ENCODE measurements at places on chromosomes 16 and 17.

- no peak for DNase-seq
Measured at GRCh38 chr16:49354991-49355390, 18.6 kb upstream of the C16orf78 start.

DNA sequence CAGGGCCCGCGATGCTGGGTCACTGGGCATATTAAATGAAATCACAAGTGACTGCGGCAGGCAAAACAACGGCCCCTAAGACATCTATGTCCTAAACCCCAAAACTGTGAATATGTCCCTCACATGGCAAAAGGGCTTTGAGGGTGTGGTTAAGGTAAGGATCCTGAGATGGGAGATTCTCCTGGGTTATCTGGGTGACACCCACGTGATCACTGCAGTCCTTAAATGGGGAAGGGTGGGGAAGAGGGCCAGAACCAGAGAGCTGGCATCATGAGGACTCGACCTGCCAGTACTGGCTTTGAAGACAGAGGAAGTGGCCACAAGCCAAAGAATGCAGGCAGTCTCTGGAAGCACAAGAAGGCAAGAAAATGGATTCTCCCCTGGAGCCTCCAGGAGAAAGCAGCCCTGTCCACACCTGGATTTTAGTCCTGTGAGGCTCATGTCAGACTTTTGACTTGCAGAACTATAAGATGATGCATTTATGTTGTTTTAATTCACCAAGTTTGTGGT lies 12.5 kb downstream of the COTL1 start:
- no peak for DNase-seq

GRCh38 chr17:14361945-14362508 lies 61.1 kb downstream of the HS3ST3B1 start:
- peak; percentile 60 for DNase-seq

DNA sequence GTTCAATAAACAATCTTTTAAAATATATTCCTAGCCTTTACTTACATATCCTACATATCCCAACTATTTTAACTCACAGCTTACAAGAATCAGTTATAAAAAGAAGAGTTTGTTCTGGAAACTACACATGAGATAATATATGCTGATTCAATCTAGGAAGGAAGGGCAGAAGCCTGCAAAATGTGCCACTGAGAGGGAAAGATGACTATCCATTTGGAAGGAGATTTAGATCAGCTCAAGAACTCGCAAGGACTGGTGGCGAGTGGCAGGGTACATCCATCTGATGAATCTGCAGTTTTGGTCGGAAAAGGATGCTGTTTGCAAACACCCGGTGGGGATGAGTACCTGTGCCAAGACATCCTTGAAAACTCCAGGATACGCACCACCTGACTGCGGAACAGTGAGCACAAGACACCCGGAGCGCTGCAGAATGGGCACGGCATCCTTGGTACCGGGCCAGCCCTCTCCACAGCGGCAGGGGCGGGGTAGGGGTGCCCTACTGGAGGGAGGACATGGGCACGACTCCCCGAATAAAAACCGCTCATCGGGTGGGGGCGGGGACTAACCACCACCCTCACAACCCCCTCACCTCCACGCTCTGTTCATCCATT lies 723 bp downstream of the TRIM37 start:
- peak; percentile 54 for DNase-seq

GRCh38 chr17:41367426-41368075 lies 2.1 kb downstream of the KRT33B start:
- DNase-seq = no peak

- no peak for DNase-seq
Measured at GRCh38 chr16:65756163-65756562, 610.3 kb upstream of the CDH5 start.

- DNase-seq = no peak
Measured at GRCh38 chr16:23072084-23072599, 77.1 kb downstream of the USP31 start.

- no peak for DNase-seq
Measured at GRCh38 chr17:77926981-77927380, 31.5 kb upstream of the TNRC6C start.

- DNase-seq = no peak
Measured at GRCh38 chr17:48426761-48427500, 3.1 kb downstream of the SKAP1 start.

- DNase-seq = no peak
Measured at GRCh38 chr16:62752854-62753253, 716.6 kb upstream of the CDH8 start.

- peak; percentile 36 for DNase-seq
Measured at GRCh38 chr17:17416400-17417360, 60.1 kb upstream of the MED9 start.

- DNase-seq = no peak
Measured at GRCh38 chr17:65362826-65363225, 198.6 kb downstream of the AXIN2 start.

DNA sequence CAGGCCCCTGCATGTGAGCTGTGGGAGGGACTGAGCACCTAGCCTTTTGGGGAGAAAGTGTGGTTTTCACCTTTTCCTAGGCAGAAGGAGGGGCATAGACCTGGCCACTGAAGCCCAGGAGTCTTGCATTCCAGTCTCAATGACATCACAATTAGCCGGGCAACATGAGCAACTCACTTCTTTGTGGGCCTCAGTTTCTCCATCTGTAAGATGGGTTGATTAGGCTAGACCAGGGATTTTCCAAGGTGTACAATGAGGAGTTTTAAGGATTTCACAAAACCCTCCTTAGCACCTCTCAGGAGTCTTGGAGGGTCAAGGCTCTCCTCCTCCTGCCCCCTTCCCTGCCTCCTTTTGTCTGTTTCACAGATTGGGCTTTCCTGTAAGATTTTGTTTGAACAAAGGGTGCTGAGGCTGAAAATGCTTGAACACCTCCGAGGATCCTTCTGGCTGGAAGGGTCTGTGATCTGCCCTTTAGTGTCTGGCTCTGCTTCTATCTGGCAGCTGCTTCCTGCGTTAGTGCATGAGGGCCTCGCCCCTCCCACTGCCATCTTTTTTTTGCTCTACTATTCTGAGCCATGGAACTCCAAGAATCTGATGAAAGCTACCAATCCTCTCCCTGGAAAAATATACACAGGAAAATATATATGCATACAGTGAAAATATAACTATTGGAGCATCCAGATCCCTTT lies 52.4 kb upstream of the ETV4 start:
- no peak for DNase-seq

DNA sequence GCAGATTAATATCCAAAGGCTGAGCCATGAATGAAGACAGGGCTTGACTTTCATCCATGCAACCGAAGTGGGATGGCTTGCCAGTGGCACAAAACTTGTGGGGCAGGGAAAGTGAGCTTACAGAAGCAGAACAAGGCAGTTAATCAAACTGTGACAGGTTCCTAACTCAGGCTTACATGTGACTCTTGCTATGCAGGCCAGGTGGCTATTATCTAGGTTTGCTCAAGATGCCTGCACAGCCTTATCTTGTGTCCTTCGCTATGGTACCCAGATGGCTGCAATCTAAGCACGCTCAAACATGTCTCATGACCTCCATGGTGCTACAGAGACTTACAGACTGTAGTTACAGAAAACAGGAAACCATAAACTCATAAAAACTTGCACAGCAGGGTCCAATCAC lies 8.6 kb upstream of the DNAH9 start:
- peak; percentile 66 for DNase-seq

GRCh38 chr17:57138956-57139576 lies 54.0 kb downstream of the AKAP1 start:
- no peak for DNase-seq

- peak; percentile 75 for DNase-seq
Measured at GRCh38 chr17:50908860-50909764, 43.0 kb upstream of the TOB1 start.

- DNase-seq = no peak
Measured at GRCh38 chr16:12664164-12664733, 139.4 kb downstream of the CPPED1 start.

- DNase-seq = no peak
Measured at GRCh38 chr17:39695089-39695474, 4.8 kb upstream of the ERBB2 start.

DNA sequence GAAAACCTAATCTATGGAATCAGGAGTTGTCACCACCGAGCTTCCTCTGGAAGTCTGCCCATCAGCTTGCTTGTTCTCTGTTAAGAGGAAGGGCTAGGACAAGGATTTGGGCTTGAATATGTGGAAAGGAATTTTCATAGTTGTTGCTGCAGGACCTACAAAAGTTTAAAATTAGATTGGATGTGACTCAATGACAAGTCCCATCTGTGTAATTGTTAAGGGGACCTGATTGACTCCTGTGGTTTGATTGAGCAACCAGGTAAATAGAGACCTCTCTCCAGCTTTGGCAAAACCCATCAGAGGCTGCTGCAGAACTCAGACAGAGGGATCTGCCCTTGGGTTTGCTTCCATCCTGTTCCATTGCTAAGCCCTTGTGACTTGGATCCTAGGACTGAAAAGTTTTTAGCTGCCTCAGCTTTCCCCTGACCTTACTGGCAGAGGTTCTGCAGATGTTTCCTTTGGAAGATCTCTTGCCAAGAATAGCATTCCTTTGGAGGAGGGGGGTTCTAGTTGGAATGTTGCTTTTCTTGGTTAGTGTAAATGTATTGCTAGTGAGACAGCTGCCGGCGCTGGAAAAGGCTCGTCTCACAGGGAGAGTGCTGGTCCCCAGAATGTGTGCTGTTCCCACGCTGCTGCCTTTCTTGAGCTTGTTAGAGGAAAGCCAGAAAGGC lies 50.0 kb downstream of the SF3B3 start:
- DNase-seq = peak; percentile 38

GRCh38 chr17:80931421-80932265 lies 60.0 kb upstream of the CHMP6 start:
- peak; percentile 51 for DNase-seq

- no peak for DNase-seq
Measured at GRCh38 chr17:7717756-7718350, 309 bp downstream of the DNAH2 start.

- no peak for DNase-seq
Measured at GRCh38 chr16:31022544-31023251, 10.7 kb upstream of the STX4 start.

GRCh38 chr16:23434380-23434779 lies 18.6 kb downstream of the COG7 start:
- peak; percentile 78 for DNase-seq

GRCh38 chr17:17084317-17084835 lies 42.1 kb downstream of the MPRIP start:
- no peak for DNase-seq

GRCh38 chr16:19008245-19009169 lies 24.8 kb downstream of the TMC7 start:
- DNase-seq = no peak

DNA sequence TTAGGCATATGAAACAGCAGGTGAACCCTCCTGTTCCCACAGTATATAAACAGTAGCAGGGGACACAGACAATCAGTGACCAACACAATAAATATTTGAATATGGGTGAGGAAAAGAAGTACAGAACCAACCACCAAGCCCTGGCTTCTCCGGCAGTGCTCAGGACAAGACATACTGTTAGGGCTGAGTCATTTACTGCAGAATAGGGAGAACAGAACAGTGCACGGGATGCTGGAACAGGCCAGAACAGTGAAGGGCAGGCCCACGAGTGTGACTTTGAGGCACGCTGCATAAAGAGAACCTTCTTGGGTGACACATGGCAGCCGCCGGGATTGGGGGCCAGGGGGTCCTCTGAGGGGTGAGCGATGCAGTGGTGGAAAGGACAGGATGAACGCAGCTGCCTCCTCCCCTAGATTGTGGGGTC lies 160.4 kb downstream of the CMIP start:
- DNase-seq = peak; percentile 42

DNA sequence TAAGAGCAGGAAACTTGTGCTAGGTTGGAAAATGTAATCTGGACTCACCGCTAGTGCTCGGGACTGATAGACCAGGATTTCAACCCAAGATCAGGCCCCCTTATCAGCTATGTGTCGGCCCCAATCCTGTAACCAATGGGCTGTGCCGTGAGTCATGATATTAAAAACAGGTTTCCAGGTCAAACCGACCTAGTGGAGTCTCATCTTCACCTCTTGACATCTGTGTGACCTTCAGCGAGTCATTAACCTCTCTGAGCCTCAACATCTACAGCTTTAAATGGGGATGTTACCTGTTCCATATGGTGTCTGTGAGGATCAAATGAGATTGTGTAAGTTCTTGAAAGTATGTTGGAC lies 512 bp downstream of the PMM2 start:
- no peak for DNase-seq

GRCh38 chr17:72004011-72004427 lies 116.8 kb upstream of the SOX9 start:
- no peak for DNase-seq

GRCh38 chr17:77409282-77410161 lies 268.8 kb downstream of the SEC14L1 start:
- no peak for DNase-seq

GRCh38 chr16:74623839-74624235 lies 16.9 kb upstream of the GLG1 start:
- no peak for DNase-seq

DNA sequence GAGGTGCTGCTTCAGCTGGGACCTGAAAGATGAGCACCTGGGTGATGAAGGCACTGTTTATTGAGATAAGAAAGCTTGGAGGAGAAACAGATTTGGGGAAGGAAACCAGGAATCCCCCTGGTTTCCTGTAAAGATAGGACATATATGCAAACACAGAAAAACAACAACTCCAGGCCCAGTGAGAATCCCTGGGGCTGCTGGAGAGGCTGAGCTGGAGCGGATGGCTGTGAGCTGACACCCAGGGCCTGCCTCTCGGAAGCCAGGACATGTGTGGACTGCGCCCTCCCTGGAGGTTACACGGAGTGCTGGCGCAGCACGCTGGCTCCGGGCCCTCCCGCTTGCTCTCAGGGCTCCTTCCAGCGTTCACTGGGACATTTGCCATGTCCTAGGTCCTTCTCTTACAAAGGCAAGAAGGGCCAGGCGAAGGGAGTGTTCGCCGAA lies 57.5 kb downstream of the CYB5B start:
- no peak for DNase-seq

GRCh38 chr17:38447502-38448085 lies 19.3 kb downstream of the ARHGAP23 start:
- no peak for DNase-seq

DNA sequence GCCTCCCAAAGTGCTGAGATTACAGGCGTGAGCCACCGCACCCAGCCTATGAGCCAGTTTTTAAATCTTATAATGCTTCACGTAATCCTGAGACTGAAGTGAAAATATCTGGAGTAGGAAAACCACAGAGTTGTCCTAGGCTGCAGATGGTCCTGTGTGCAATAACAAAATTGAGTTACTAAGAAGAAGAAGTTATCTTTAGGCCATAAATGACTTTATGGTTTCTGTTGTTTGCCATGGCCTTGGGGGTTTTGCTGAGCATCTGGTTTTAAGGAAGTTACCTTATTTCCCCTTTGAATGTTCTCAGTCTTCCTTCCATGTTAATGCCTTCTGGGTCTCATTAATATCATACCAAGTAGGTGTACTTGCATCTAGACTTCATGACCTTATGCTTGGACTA lies 16.5 kb downstream of the NMT1 start:
- no peak for DNase-seq

- DNase-seq = no peak
Measured at GRCh38 chr16:57858635-57859034, 56.3 kb upstream of the KIFC3 start.

- no peak for DNase-seq
Measured at GRCh38 chr17:1027044-1027443, 30.1 kb downstream of the TIMM22 start.
